ENCODE measurements at places on chromosomes 12 and 14.

GRCh38 chr14:35865611-35866324 is 39.6 kb downstream of the BRMS1L start:
- DNase-seq = no peak

DNA sequence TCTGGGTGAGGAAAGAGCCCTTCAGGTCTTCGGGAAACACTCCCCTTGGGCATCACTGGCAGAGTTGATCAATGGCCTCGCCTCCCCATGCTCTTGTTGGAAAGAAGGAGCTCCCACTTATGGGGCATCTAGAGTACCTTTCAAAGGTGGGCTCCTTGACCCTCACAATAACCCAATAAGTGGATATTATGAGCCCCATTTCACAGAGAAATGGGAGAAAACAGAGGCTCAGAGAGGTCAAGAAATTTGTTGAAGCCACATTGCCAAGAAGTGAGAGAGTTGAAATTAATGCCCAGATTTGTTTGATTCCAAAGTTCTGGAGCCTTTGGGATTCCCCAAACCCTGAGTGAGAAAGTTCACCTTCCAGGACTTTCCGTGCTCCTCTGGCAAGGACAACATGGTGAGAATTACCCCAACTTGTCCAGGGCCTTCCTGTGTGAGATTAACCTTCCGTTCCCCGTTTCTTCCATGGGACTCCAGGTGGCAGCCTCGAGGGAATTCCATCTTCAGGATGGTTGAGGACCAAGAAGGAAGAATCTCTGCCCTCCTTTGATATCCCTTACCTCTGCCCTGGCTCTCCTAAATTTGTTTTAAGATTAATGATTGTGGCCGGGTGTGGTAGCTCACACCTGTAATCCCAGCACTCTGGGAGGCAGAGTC is 7.5 kb upstream of the CHD4 start:
- DNase-seq = no peak

- DNase-seq = no peak
These were observed 4.8 kb upstream of the ING4 start for GRCh38 chr12:6667559-6668210.

GRCh38 chr14:91293281-91293680 is 48.8 kb upstream of the GPR68 start:
- DNase-seq = no peak

GRCh38 chr14:68286667-68287066 is 467.1 kb downstream of the RAD51B start:
- no peak for DNase-seq

- DNase-seq = no peak
These were observed 1.5 kb upstream of the KCNH3 start for GRCh38 chr12:49537231-49537751.

DNA sequence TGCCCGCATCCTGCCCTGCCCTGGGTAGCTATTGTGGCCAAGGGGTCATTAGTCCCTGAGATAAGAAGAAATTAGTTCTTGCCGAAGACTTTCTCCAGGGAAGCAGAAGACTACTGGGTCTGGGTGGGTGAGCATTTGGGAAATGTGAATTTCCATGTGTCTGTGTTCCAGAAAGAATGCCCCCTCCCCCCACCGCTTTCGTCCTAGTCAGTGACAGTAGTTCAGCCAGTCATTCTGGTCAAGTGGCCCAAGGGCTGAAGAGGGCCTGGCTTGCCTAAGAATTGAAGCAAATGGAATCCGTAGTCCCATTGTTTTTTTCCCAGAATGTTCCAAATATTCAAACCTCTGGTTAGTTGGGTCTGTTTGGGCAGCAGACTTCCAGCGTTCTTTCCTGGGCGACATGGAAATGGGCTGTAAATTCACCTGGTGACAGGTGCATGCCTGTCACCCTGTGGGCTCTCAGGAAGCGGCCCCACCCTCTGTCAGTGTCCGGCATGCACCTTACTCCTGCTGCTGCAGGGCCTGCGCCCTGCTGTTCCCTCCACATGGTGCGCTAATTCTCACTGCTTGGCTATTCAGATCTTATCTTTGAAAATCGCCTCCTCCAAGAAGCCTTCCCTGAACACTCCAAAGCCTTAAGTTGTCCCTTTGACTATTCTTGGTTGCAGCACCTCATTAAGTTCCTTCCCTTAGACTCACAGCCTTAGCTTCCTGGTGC is 1.4 kb upstream of the RFLNA start:
- DNase-seq = no peak

- no peak for DNase-seq
These were observed 25.1 kb downstream of the TRPV4 start for GRCh38 chr12:109807954-109808643.

DNA sequence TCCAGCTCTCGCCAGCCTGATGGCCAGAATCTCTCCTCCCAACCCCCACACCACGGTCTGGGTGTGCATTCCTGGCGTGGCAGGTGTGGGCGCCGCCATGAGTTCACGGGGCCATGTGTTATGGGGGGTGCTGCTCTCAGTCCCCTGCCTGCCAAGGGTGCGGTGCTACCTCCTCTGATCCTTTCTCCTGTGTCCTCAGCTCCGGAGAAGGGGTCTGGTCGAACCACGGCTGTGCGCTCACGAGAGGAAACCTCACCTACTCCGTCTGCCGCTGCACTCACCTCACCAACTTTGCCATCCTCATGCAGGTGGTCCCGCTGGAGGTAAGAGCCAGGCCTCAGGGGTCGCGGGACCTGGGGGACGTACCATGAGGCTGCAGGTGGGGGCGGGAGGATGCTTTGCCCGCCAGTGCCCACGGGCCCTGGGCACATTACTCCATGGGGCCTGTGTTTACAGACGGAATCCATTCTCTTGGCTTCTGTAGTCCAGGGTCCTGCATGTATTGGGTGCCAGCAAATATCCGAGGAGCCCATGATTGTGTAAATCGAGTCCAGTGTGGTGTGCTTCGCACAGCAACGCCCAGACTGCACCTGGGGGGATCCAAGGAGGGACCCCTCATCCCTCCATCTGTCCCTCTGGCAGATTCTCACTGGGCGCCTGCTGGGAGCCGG is 130.8 kb downstream of the ADGRD1 start:
- DNase-seq = no peak

GRCh38 chr12:100564090-100564489 is 9.4 kb upstream of the GAS2L3 start:
- DNase-seq = no peak
